ENCODE measurements at places on chromosomes 7 and 10.

- no peak for DNase-seq
Measured at GRCh38 chr10:22912763-22913384, 15.0 kb upstream of the ARMC3 start.

DNA sequence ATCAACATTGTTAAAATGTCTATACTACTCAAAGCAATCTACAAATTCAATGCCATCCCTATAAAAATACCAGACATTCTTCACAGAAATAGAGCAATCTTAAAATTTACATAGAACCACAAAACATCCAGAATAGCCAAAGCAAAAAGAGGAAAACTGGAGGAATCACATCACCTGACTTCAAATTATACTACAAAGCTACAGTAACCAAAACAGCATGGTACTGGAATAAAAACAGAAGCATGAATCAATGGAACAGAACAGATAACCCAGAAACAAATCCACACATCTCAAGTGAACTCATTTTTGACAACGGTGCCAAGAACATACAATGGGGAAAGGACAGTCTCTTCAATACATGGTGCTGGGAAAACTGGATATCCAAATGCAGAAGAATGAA is 87.3 kb upstream of the EGFR start:
- no peak for DNase-seq

- no peak for DNase-seq
Measured at GRCh38 chr10:117796130-117796745, 250.5 kb downstream of the RAB11FIP2 start.

GRCh38 chr7:23419160-23419559 is 51.1 kb downstream of the IGF2BP3 start:
- DNase-seq = no peak

DNA sequence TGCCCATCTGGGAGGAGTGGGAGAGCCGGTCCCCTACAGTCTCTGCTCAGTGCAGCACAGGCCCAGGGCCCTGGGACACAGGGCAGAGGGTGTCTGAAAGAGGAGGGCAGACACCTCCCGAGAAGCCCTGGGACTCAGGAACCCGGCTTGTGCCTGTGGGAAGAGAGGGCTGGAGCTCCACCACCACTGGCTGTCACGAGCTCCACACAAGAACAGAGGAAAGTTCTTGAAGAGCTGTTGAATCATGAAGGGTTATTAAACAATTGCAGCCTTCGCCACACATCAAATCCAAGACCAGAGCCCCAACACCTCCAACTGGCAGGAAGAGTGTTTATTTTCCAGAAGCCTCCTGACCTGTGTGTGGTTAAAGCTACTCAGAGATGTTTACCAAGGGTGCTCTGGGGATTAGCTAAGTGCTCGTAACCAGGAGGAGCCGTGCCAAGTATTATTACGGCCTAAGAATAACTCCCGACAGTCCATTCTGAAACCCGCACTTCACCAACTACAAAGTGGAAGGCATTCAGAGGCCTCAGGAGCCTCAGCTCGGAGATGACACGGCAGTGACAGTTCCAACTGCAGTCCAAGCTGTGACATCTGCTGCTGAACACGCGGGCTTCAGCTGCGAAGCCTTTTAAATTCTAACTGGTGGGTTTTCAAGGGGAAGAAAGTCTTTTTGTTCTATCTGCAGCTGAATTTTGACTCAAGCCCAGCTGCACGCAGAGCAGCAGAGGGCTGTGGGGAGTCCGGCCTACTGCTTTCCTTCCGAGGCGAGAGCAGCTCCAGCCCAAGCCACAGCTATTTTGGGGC is 75.1 kb downstream of the MAD1L1 start:
- DNase-seq = no peak

- no peak for DNase-seq
Measured at GRCh38 chr10:130924138-130924819, 387.2 kb downstream of the TCERG1L start.

- DNase-seq = no peak
Measured at GRCh38 chr10:102859911-102860310, 5.9 kb downstream of the BORCS7 start.

DNA sequence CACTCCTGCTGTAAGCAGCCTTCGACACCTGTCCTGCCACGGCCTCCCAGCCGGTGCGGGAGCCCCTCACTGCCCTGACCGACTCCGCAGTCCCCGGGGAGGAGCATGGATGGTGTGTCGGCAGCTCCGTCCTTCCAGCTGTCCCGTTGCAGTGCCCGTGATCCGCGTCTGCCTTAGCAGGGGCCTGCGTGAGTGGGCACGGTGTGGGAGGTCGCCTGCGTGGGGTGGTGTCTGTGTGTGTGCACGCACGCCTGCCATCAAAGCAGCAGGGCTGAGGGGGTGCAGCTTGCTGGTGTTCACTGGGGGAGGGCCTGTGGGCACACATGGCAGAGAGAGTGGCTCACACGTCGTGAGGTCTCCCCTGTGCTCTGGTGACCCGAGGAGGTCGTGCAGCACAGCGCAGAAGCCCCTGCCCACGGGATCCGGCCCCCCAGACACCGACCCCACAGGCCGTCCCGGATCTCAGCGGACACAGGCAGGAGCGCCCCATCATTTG is 10.3 kb downstream of the MAFK start:
- DNase-seq = no peak

- DNase-seq = no peak
Measured at GRCh38 chr10:11787846-11788245, 35.3 kb upstream of the PROSER2 start.

DNA sequence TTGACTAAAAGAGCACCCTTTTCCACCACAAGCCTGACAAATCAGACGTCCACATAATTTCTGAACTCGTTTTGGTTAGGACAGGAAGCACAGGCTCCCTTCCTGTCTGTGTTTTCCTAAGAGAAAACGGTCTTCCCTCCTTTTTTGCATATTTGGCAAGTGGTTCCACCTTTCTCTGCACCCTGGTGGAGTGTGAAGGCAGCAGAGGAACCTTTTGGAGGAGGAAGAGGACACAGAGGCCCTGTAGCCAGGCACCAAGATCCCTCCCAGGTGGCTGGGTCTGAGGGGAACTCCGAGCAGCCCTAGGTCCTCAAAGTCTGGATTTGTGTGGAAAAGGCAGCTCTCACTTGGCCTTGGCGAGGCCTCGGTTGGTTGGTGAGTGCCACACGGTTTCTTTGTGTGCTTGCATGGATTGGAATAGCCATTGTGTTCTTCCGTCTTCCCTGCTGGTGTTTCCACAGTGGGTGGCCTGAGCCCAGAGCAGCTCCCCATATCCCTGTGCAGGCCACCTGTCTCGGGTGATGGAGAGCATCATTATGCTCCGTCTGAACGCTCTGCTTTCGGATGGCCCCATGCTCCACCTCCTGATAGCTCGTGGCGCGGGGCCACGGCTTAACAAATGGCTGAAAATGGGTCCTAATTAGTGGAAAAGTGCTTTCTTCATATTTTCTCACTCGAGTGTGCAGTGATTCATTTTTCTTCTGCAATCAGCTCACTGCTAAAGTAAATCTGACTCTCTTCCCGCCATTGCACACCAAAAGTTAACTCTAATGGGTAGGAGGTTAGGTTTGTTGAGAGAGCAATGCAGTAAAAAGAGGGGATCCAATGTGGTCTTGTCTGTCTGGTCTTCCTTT is 4.2 kb downstream of the IKZF1 start:
- peak; percentile 76 for DNase-seq

- DNase-seq = no peak
Measured at GRCh38 chr10:6536102-6536501, 44.0 kb downstream of the PRKCQ start.

DNA sequence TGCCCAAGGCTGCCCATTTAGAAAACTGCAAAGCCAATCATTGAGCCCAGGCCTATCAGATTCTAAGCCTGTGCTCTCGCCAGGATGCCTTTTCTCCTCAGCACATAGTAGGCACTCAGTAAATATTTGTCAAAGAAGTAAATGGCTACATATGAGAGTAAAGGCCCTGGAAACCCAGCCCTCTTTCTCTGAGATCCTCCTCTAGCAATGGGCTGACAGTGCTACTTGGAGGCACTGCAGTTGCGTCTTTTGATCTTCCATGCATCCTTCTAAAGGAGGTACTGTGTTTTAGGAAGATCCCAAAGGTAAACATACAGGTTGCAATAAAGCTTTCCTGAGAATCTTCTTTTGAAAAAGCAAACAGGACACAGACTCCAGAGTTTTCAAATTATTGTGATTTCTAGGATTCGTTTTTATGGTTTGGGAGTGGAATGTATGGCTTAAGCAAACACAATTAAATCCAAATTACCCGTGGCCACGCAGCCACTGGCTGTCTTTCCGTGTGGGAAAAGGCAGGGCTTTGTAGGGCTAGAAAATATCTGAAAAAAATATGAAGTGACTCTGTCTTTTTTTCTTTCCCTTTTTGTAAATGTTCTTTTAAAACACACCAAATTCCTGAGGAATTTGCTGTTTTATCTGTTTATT is 151.3 kb upstream of the BMPER start:
- DNase-seq = no peak

DNA sequence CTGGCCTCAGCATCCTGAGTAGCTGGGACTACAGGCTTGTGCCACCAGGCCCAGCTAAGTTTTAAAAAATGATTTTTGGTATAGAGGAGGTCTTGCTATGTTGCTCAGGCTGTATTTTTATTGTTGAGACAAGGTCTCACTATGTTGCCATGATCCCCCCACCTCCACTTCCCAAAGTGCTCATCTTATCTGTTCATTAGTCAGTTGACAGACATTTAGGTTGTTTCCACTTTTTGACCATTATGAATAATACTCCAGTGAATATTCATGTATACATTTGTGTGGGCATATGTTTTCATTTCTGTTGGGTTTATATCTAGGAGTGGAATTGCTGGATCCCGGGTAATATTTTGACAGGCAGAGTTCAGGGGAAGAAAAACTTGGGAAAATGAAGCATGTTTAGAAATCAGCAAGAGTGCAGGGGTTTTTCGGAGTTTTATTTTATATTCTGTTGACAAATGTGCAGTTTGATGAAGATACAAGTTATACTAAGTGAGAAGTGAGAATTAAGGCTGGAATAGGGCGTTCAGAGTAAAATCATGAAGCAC is 2.7 kb upstream of the SCD start:
- DNase-seq = no peak

DNA sequence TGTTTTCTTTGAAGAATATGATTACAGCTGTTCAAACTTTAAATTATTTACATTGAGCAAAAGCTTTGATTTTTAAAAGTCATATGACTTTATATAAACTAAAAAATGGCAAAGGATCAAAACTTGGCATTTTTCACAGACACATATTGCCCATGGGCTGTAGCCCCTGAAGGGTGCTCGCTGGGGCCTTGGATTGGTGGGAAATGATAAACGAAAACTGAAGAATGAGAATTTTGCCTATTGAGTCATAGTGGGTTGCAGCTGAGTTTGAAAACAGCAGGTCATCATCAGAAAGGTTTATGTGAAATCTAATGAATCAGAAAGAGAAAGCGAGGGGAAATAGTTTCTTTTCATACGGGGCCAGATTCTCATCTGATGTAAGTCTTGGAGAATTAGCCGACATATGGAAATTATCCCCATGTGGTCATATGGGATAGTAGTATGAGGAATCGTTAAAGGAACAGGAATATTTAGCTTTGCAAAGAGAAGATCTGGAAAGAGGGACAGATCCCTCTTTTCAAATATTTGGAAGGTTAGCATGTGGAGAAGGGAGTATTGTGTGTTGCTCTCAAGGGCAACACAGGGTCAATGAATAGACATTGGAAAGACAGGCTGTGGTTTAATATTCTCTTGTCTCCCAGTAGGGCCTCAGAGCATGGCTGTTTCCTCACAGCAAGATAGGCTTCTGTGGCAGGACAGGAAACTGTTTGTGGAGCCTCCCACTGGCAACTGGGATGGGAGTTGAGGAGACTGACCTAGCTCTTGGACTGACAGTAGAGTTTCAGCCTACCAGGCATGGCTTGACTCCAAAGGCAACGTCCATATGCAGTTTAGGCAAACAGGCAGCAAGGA is 119.0 kb downstream of the FZD1 start:
- no peak for DNase-seq

- DNase-seq = no peak
Measured at GRCh38 chr7:30908681-30909080, 3.0 kb upstream of the AQP1 start.

GRCh38 chr10:2985729-2986232 is 81.6 kb upstream of the PFKP start:
- no peak for DNase-seq

DNA sequence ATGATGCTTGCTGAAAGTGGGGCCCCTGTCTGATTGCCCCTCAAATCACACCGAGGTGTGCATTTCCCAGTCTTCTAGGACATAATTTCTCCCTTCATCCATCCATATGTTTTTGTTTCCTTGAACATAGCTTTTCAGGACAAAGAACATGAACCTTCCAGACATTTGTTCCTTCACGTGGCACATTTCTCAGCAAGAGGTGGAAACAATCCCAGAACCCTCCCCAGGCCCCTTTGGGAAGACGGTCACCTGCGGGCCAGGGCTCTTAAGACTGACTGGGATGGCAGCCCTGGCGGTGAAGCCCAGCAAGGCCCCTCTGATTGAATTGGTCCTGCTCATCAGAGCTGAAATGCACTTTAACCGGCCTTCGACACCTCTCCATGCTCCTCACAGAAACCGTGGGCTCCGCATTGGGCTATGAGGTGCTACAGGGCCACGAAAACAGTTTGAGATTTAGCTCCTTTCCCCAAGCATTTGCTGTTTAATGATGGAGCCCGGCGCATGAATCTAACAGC is 522.5 kb upstream of the DPP6 start:
- no peak for DNase-seq

DNA sequence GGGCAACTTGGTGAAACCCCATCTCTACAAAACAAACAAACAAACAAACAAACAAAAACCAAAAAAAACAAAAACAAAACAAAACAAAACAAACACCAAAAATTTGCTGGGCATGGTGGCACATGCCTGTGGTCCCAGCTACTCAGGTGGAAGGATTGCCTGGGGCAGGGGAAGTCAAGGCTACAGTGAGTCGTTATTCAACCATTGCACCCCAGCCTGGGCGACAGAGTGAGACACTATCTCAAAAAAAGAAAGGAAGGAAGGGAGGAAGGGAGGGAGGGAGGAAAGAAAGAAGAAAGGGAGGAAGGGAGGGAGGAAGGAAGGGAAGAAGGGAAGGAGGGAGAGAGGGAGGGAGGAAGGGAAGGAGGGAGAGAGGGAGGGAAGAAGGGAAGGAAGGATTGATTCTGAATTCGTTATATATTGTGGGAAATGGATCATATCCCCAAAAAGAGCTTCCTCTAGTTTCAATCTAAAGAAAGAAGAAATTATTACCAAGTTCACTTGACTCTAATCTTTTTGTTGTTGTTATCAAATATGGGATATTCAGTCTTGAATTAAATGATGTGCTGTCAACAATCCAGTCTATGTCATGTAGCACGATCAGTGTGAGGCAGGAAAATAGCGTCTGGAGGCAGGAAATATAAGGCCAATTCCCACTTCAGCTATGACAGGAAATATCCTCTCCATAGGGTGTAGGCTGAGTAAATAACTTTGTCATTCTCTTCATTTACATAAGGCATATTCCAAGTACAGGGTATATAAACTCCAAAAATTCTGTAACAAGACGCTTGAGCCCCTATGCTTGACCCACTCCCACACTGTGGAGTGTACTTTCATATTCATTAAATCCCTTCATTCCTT is 26.2 kb upstream of the TRIM24 start:
- no peak for DNase-seq

- peak; percentile 67 for DNase-seq
Measured at GRCh38 chr10:24383681-24384106, 174.8 kb downstream of the KIAA1217 start.

GRCh38 chr10:121597504-121598262 is 561 bp downstream of the FGFR2 start:
- peak; percentile 24 for DNase-seq

- no peak for DNase-seq
Measured at GRCh38 chr7:82109288-82109687, 334.3 kb downstream of the CACNA2D1 start.
